Activated naive CD4-positive, alpha-beta T cell treated with anti-CD3 and anti-CD28 coated beads for 36 hours (primary cell): ENCODE measurements at places on chromosomes 7 and 10. TPM values are rescaled to one million over a fixed set of nuclear protein-coding genes. Genes with fewer than 3 reads are reported as not detected.

ZNF485 gene
- total RNA-seq: 5.4 TPM

ELOVL3 gene
- total RNA-seq: not detected

BMPER gene
- total RNA-seq: not detected

OIT3 gene
- total RNA-seq: not detected

DNAJB12 gene
- total RNA-seq: 14.1 TPM

LIMK1 gene
- 7.9 TPM for total RNA-seq

ZNF273 gene
- total RNA-seq: 12.3 TPM

LRGUK gene
- 0.14 TPM for total RNA-seq
